ENCODE measurements at places on chromosomes 1 and 21.

DNA sequence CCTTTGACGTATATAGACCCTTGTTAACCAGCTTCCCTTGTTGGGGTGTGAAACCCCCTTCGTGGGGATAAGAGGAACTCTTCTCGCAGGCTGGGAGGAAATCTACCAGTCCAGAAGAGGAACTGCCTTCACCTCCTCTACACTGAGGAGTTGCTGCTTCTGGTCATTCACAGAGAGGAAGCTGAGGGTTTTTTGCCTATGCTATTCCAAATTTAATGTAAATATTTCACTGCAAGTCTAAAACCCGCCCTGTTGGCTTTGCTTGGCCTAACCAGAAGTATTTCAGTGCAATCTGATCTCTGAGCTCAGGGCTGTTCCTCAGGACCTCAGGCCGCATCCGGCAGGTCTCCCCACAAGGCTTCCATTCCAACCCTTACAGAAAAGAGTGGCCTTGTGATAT is 150.1 kb downstream of the HIVEP3 start:
- no peak for DNase-seq

GRCh38 chr1:95309031-95309471 is 75.0 kb downstream of the RWDD3 start:
- no peak for DNase-seq

DNA sequence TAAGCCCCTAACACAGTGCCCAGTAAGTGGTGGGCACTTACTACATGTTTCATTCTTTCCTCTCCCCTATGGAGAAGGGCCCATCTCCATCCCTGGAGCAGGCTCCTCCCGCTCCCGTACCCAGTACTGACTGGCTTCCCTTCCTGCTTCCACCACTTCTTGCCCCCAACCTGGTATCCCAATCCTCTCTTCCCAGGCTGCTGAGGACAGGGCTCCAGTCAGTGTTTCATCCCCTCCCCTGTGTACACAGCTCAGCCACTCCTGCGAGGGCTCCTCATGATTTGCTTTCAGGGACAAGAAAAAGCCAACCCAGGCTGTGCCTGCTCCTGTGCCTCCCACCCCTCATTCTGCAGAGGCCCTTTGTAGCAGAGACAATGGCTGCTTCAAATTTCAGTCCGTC is 20.8 kb upstream of the ETV3 start:
- no peak for DNase-seq

GRCh38 chr1:209756615-209757445 is 977 bp downstream of the TRAF3IP3 start:
- DNase-seq: no peak

DNA sequence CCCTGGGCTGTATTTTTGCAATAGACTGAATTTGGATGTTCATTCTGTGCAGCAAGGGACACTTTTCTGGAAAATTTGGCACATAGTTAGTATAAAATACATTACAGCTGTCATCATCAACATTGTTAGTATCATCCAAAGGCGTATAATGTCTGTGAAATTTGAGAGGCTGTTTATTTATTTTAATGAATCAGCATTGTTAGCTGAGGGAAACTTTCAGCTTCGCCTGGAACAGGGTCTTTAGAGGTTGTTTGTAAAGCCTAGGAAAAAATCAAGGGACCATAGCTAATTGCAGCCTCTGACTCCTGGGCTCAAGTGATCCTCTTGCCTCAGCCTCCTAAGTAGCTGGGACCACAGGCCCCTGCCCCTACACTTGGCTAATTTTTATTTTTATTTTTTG is 106.8 kb upstream of the USP24 start:
- no peak for DNase-seq

- no peak for DNase-seq
Observed at GRCh38 chr1:236774926-236775325, 20.2 kb upstream of the MTR start.

DNA sequence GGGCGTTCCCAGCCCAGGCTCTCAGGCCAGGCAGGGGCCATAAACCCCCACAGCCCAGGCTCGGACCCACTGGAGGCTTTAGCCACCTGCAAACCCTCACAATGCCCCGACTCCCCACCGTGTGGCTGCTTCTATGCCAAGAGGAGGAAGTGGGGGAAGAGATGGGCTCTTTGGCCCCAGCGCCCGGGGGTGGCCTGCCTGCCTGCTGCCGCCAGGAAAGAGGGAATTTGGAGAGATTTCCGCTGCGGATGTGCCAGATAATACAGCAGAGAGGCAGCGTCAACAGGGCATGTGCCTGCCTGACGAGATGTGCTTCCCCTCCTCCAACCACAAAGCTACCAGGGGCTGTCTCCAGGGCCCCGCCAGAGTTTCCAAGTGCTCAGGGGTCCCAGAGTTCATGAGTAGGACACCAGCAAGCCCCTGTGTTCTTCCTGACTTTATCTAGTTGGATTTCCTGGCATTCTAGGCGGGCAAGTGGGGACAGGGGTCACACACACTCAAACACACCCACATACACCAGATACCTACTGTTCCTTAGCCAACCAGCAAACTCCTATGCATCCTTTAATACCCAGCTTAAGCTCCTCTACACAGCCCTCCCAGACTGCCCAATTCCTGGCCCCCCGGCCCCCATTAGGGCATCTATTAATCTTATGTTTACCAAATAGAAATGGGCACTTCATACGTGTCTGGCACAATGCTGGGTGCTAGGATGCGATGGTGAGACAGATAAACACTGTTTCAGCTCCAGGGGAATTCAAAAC is 14.1 kb downstream of the EPHA2 start:
- no peak for DNase-seq

- DNase-seq: peak; percentile 52
Observed at GRCh38 chr1:171245458-171246064, 2.7 kb upstream of the FMO1 start.

GRCh38 chr1:26583646-26584485 is 54.3 kb downstream of the RPS6KA1 start:
- DNase-seq: no peak

DNA sequence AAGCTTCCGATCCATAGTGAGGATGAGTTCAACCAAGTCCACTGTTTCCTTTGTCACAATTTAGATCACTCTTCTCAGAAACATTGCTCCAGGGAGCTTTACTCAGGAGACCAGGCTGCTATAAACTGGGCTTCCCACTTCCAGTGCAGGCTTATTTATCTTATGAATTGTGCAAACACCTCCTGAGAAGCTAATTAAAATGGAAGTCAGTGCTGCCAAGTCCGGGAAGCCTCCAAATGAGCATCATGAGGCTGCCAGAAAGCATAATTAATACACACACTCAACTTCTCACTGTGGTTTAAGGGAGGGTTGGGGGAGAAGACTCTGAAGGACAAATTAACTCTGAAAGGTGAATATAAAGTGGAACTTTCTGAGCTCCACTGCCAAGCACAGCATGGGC is 145.0 kb upstream of the SGIP1 start:
- no peak for DNase-seq

GRCh38 chr1:221457685-221458446 is 284.0 kb downstream of the DUSP10 start:
- no peak for DNase-seq

DNA sequence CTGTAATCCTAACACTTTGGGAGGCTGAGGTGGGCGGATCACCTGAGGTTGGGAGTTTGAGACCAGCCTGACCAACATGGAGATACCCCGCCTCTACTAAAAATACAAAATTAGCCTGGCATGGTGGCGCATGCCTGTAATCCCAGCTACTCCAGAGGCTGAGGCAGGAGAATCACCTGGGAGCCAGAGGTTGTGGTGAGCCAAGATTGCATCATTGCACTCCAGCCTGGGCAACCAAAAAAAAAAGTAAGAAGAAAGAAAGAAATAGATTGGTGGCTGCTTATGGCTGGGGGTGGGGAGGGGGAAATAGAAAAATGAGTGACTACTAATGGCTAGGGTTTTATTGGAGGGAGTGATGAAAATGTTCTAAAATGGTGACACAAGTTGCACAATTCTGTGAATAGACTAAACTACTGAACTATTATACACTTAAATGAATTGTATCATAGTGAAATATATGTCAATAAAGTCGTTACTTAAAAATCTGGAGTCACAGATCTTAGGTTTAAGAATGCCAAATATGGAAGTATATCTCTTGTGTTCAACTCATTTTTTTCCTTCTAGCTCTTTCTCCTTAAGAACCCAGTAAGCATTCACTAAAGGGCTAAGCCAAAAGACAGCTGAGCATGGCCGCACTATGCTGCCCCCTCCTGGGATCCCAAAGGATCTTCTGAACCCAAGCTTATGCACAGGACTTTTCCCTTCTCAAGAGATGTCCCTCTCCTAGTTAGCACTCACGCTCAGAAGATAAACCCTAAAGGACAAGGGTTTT is 3.2 kb upstream of the NPL start:
- DNase-seq: no peak

DNA sequence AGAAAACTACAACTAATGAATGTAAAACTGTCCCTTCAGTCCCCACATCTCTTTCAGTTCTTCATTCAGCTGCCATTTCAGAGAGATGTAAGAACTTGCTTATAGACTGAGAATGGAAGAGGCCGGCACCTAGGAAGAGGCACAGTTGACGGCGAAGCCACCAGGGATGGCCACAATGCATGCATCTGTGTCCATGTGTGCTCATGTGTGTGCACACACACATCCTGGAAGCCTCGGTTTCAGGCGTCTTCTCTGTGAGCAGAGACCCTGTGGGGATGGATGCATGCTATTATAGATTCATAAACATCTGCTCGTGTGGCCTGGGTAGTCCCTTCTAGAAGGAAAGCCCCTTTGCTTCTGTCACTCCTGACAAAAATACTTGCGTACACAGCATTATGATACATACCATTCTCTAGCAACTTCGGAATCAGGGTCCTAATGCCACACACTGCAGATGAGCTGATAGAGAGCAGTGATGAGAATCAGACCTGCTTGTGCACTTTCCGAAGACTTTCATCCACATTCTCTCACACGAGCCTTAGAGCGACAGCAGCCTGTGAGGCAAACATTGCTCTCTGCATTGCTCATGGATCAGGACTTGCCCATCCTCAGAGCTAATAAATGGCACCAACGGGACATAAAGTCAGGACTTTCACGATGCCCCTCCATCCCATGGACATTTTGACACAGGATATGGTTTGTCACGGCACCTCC is 12.4 kb upstream of the GPR61 start:
- no peak for DNase-seq

GRCh38 chr1:211468595-211468994 is 23.4 kb downstream of the RD3 start:
- DNase-seq: no peak

DNA sequence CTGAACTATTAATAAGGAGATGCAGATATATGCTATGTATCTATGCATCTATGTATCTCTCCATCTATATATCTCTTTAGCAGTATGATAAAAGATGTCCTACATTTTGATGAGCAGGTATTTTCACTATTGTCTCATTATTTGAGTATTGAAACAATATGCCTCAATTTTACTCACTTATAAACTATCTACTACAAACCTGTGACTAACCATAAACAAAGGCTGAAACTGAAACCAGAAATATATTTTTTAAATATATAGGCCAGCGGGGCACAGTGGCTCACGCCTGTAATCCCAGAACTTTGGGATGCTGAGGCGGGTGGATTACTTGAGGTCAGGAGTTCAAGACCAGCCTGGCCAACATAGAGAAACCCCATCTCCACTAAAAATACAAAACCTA is 22.0 kb downstream of the EIF4G3 start:
- no peak for DNase-seq

DNA sequence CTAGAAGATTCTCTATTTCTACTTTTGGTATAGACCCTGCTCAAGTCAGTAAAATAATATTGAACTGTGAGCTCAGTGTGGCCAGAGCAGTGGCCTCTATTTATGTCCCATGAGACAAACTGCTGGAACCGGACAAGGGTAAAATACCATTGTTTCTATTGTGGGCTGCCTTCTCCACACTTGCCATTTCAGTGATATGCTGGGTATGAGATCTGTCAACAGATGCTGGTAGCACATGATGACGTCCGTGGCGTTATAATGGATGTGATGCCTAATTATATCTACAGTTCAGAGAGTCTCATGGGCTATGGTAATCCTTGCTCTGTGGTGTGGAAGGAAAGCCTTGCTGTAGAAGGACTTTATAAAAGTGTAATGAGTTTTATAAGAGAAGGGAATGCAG is 2.4 kb downstream of the ACTN2 start:
- DNase-seq: no peak

GRCh38 chr1:229368347-229368746 is 25.5 kb upstream of the CCSAP start:
- DNase-seq: no peak

DNA sequence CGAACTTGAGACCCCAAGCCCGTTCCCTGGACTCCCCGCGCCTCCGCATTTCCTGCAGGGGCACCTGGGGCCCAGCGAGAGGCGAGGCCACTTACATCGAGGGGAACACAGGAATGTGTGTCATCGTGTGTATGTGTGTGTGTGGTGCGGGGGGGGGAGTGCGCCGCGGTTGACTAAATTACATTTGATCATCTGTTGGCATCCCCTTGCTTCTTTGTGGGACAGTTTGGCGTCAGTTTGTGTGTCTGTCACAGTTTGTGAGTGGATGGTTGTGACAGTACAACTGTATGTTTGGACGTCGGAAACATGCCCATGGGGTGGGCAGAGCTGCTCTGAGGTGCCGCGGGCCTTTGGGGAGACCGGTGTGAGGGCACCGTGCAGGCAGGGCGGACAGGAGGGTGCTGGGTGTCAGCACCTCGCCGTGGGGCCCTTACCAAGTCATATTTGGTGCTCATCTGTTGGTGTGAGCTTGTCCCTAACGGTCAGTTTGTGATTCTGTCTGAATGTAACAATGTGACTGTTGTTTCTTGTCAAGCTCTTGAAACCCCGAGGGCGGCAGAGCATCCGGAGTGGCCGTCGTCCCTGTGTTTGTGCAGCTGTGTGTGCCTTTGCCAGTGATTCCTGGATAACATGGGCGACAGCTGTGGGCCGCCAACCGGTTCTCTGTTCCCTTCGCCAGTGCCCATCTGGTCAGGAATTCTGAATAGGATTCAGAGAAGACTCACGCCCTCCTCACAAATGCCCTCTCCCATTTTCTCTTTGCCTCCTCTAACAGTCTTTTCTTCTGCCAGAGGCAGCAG is 899 bp downstream of the OPRD1 start:
- no peak for DNase-seq

DNA sequence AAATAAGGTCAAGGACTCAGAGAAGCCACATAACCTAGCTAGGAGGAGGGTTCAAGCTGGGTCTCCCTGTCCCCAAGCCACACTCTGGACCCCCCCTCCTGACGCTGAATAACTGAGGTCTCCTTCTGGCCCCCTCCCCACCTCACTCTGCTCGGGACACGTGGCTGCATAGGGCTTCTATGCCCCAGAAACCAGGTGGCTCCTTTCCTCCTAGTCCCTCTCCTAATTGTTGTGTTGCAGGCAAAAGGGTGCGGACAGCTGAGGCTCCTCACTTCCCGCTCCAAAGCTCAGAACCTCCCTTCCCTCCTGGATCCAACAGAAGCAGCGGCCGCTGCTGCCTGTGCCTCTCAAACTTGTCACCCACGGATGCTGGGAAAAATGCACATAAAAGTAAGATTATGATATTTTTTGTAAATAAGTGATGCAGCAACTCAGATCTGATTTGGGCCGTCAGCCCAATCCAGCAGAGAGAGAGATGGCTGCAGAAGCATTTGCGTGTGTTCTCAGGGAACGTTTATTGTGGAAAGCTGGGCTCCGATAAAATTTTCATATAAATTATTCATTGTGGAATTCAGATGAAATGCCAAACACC is 40.8 kb upstream of the C1orf174 start:
- DNase-seq: no peak
